IPS DF 19.7 (cell line): ENCODE measurements at places on chromosomes 16 and 17.

DNA sequence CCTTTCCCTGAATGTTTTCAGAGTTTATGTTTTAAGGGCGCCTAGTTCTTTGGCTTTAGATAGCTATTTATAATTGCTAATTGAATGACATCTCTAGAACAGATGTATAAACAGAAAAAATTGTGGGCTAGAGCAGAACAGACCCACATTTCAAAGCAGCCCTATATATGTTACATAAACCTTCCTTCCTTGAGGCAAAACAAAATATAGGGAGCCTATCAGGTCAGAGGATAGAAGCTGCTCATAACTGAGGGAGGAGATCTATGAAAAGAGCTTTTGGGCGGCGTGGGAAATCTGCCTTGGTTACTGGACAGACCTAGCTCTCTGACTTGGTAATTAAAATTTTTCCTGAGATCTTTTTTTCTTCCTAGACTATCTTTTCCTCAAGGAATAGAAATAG is 68.4 kb downstream of the SPAG9 start:
- DNase-seq = no peak

GRCh38 chr17:59046192-59046591 is 60.5 kb downstream of the TRIM37 start:
- no peak for DNase-seq

GRCh38 chr16:53636978-53637377 is 66.7 kb downstream of the RPGRIP1L start:
- DNase-seq = no peak

DNA sequence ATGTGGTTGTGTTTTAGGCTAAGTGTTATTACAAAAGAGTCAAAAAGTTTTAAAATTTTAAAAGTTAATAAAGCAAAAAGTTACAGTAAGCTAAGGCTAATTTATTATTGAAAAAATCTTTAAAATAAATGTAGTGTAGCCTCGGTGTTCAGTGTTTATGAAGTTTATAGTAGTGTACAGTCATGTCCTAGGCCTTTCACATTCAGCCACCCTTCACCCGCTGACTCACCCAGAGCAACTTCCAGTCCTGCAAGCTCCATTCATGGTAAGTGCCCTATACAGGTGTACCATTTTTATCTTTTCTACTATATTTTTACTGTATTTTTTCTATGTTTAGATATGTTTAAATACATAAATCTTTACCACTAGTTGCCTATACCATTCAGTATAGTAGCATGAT is 98.5 kb upstream of the RPRML start:
- no peak for DNase-seq

- peak; percentile 35 for DNase-seq
These were observed 79.8 kb upstream of the TBC1D3K start for GRCh38 chr17:37844158-37844976.

DNA sequence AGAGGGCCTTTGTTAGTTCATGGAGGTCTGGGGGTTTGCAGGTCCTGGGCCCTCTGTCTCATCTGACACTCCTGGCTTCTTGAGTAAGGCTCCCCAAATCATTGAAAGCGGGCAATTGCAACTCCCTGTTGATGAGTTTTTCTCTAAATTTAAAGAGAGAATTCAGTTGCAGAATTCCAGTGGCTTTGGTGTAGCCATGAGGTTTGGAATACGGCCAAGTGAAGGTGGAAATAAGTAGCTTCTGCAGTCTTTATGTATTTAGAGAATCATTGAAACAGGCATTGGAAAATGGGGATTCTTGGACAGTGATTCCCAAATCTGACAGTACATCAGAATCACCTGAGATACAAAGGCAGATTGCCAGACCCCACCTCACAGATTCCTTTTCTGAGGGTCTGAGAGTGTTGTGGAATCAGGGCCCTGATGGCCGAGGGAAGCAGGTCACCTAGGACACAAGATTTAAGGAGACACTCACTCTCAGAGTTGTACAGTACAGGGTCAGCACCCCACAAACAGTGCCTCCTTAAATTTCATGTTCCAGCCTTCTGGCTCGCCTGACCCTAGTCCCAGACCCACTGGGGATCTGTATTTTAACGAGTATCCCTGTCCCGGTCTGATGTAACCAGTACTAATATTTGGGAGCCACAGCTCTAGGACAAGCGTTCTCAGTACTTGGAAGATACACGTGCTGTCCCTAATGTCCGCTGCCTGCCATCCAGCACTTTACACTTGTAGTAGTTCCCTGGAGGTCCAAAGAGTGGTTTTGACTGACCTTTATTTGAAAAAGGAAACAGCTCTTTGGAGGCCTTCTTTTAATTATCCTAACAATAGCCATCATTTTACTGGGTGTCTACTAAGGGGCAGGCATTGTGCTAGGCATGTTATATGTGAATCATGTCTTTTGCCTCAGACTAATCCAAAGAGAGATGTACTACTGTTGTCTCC is 37.8 kb downstream of the YPEL2 start:
- no peak for DNase-seq

DNA sequence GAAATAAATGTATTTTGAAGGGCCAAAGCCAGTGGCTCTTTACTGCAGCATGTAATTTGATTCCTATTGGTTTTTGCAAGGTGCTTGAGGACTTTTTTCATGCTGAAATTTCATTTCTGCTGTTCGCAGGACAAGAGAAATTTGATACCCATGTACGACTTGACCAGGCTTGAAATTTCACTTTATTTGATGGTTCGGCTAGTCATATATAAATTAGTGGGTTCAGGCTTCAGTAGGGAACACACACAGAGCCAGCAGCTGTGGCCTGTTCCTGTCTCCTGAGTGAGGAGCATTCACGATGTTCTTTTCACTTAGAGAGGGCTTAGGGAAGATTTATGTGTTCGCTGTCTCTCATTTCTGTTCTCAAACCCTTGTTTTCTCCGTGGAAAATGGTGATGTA is 258.4 kb upstream of the CACNG5 start:
- no peak for DNase-seq

DNA sequence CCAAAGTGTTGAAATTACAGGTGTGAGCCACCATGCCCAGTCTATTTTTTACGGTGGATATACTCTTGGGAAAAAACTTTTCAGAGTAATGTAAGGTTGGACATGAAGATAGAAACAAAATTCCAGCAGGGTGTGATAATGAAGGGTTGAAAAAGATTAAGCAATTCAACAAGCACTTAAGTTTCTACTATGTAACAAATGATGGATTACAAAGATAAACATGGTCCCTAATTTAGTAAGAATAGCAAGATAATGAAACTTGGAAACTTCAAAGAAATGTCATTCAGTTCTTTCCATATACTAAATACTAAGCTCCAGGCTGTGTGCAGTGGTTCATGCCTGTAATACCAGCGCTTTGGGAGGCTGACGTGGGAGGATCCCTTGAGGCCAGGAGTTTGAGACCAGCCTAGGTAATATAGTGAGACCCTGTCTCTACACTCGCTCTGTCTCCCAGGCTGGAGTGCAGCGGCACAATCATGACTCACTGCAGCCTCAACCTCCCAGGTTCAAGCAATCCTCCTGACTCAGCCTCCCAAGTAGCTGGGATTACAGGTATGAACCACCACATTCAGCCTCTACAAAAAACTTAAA is 31.0 kb downstream of the PSMD12 start:
- DNase-seq = no peak

GRCh38 chr17:14211246-14211645 is 25.4 kb downstream of the CDRT15 start:
- DNase-seq = no peak

DNA sequence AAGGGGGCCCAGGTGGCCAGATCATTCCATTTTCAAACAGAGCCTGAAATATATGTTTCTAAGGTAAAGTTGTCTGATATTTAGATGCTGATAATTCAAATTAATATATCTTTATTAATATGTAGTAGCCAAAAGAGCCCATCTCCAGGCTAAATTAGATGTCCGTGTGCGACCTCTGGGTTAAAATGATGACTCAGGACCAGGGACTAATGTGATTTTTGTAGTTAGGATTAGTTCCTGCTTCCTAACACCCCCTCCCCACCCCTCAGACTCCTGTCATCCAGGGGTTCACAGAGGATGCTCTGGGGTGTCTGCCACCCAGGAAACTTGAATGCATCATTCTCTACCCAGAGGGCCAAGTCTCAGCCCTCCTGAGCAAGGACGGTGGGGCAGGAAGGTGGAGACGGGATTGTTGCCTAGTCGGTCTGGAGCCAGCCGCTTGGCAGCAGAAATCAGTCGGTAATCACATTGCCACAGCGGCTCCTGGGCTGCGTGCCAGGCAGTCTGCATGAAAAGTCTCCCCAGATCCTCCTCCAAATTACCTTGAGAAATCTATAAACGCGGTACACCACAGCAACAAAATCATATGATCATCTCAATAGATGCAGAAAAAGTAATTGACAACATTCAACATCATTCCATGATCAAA is 29.8 kb downstream of the CNGB1 start:
- DNase-seq = no peak

DNA sequence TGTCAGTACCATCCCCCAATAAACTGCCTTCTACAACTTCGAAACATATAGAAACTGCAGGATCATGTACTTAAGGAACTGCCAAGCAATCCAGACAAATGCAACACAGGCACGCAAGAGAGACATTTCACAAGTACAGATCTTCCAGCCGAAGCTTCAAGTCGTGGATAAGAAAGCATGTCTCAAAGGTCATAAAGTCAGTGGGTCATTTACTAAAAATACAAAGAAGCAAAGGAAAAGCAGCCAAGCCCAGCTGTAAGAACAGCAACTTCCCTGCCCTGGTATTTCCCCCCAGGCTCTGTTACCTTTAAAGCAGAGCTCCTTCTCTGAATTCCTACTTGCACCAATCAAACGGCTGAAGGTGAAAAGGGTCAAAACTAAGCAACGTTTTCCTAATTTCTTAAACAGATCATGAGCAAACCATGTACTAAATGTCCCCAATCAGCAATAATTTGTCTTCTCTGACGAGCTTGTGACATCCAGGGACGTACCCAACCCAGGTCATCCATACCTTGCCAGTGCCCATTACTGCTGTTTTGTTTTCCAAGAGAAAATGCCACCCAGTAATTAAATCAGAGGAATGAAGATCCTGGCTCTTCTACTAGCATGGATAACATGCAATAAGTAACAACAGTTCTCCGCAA is 1.7 kb downstream of the AKTIP start:
- DNase-seq = no peak

DNA sequence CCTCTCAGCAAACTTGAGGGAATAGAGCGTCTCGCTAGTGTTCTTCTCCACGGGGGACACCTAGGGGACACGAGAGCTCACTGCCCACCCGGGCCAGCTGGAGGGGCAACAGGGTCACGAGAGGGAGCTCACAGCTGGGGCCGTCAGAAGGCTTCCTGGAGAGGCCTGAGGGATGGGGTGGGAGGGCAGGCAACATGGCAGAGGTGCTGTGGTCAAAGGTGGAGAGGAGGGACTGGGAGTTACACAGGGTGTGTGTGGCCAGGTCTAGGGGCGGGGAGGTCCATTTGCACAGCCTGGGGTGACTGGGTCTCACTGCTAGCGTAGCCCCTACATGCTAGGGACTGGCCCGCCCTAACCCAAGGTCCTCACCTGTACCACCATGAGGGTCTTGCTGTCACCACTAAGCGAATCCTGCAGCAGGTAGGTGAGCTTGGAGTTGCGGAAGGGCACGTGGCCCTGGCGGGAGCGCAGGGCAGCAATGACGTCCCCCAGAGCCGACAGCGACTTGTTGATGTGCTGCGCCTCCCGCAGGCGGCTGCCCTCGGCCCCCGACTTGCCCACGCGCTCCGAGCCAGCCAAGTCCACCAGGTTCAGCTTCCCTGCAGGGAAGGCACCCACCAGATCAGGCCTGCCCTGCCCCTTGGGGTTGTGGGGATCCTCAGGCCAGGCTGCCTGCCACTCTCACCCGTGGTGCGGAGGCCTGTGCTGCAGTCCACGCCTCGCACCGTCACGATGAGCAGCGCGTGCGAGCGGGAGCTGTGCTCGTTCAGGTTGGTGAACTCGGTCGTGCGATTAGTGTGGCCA is 25.0 kb downstream of the KATNB1 start:
- DNase-seq = no peak

DNA sequence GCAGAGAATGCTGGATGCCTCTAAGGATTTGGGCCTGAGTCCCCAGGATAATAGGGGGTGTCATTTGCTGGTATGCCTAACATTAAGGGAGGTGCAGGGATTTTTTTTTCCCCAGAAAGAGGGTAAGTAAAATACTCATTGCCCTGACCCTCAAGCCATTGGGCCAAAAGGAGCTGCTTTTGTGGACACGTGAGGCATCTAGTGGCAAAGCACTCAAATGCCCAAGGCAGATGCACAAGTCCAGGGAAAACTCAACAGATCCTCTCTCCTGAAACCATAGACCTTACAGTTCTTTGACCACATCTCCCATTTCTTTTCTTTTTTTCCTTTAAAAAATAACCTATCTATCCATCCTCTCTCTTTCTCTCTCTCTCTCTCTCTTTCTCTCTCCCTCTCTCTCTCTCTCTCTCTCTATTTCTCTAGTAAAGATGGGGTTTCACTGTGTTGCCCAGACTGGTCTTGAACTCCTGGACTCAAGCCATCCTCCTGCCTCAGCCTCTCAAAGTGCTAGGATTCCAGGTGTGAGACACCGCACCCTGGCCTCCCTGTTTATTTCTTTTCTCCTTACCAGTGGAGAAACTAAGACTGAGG is 11.8 kb downstream of the IRX5 start:
- DNase-seq = no peak

- no peak for DNase-seq
These were observed 23.0 kb downstream of the WNT3 start for GRCh38 chr17:46795379-46795952.

- DNase-seq = no peak
These were observed 73.7 kb downstream of the RPTOR start for GRCh38 chr17:80618304-80618703.

DNA sequence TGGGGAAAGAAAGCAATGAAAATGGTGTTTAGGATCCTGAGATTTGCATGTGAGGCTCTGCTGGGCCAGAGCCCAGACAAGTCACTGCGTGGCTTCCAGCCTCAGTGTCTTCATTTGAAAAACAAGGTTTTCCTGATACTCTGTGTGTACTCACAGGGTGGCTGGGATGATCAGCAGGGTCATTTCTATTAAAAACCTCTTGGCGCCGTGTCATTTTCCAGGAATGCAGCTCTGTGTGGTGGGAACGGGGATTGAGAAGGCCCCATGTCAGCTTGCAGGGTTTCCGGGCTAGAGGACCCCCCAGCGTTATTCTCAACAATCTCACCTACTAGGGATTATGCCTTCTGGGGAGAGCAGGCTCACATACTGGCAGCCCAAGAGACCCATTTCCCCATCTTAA is 73.5 kb downstream of the FOXL1 start:
- DNase-seq = no peak

GRCh38 chr17:29613352-29613837 is 9.3 kb downstream of the CORO6 start:
- no peak for DNase-seq

DNA sequence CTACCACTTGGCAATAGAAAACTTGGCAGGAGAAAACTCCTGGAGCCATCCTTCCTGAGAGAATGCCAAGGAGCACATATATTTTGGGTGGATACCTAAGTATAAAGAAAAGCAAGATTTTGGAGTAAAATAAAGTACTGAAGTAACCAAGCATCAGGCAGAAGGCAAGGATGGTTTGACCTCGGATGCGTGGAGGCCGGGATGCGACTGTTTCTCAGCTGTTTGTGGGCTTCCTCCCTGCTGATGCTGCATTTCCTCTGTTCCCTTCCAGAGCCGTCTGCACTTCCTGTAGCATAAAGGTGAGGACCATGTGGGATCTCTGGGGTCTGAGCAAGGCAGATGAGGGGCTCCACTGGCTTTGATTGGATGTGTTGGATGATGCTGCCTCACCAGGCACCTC is 5.5 kb upstream of the TCF25 start:
- DNase-seq = no peak
